Epithelial cell of esophagus (primary cell): ENCODE measurements at places on chromosomes 11 and 22.
A peak's percentile ranks its signal among the peaks of the same experiment; 100 is the strongest.

DNA sequence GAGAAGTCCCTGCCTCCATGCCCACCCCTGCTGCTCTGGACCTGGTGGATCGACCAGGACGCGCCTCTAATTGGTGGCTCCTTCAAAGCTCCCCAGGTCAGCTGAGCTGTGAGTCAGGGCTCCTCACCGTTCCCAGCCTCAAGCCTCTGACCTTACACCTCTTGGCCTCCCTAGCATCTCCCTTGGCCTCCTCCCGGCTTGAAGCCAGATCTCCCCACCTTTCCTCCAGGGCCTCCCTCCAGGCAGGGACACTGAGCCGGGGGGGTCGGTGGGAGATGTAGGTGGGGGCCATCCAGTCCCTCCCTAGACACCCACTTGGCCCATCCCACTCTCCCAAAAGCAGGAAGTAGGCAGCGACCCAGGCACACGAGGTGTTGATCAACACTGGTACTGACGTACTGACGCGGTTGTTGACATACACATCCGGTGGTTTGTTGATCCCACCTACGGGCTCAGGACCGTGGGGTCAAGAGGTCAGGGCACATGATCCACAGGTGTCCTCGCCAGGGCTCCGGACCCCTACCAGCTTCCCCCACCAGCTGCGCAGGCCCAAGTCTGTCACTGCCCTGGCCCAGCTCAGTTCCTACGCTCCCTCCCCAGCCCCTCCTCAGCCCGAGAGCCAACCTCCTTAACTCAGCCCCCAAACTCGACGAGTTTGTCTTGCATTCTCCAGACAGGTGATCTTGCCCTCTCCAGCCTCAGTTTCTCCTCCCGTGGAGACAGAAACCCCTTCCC lies 802 bp downstream of the ATG2A start:
- DNase-seq = peak; percentile 51

DNA sequence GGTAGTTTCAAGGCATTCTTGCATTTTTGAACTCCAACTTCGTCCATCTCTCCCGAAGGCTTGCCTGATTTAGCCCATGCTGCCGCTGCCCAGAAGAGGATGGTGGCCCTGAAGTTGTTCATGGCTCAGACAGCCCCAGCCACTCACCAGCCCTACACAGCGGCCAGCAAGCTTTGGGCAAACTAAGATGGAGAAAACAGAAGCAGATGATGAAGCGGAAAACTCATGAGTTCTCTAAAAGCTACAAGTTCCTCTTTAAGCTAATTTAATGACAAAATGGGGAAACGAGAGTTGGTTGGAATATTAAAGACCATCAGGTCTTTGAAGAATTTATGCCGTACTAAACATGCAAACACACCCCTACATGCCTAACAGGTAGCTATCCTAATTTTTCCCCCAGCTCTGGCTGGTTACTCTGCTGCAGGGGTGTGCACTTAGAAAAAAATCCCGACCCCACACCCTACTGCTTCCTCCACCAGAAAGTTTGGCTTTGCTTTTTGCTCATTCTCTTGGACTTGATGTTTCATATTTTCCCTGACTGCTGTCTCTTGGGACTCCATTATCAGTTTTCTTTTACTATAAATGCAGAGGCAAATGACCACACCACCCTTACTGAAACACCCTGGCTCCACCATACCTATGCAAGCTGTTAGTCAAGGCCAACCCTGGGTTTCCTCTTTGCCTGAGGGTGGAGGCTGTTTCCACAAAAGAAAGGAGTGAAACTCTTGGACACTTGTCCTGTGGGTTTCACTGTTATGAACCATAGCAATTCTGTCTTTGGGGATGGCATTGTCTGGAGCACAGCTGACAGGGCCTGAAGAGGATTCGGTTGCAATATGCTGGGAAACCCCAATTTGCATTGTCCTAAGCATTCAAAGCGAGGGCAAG lies at the start of gene MPEG1:
Gene MPEG1, minus strand, starts transcription at position 184 of the 888 bp plus-strand sequence. Its CDS starts 62 bp downstream, at position 122.
- no peak for DNase-seq

DNA sequence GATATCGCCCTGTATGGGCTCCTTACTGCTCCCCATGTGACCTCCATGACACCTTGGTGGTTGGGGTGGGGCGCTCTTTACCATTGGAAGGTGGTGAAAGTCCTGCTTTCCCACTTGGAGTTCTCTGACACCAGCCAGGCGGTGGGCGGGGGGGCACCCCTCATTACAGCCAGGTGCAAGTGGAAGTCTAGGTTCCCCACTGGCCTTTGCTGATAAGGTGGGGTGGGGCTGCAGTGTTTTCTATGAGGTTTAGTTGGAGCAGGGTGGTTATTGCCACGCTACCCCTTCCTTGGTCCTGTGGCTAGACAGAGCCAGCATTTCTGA lies 5.5 kb upstream of the SLC37A2 start:
- DNase-seq = no peak

DNA sequence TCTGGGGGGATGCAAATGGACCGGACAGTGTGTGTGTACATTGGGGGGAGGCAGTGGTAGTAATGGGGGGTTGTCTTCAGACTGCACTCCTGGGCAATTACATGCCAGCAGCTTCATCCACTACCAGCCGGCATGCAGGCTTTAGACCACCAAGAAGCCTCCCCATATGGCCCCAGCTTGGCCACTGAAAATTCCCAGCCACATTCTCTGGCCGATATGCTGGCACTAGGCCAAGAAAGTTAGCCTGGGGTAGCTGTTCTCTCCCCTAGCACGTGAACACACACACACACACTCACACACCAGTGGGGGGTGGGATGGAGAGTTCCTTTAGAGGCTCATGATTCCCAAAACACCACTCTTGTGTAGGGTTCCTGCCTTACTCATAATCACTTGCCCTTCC lies 3.6 kb upstream of the ROBO3 start:
- no peak for DNase-seq

- no peak for DNase-seq
Observed at GRCh38 chr11:70574725-70575347, 176.5 kb downstream of the CTTN start.

GRCh38 chr22:37148031-37148651 lies 1.6 kb downstream of the IL2RB start:
- DNase-seq = no peak

- no peak for DNase-seq
Observed at GRCh38 chr11:48108231-48109045, 108.2 kb upstream of the OR4B1 start.

- peak; percentile 84 for DNase-seq
Observed at GRCh38 chr22:27207907-27208306, 550.5 kb downstream of the MIAT start.

DNA sequence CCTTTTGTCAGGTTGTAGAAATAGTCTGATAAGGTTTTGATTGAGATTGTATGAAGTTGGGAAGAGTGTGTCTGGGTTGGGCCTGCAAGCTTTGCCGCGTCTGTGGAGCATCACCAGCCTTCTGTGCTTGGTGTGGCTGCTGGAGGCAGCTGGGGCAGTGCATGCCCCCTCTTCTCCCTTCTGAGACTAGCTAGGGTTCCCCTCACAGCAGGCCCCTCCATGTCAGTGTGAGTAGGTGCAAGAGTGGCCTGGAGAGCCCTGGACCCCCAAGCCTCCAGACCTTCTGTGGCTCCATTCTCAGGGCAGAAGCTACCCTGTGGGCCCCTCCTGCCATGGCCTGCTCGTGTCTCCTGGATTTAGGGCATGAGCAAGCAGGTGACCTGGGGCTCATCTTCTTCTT lies 914.2 kb downstream of the TBC1D22A start:
- DNase-seq = no peak

DNA sequence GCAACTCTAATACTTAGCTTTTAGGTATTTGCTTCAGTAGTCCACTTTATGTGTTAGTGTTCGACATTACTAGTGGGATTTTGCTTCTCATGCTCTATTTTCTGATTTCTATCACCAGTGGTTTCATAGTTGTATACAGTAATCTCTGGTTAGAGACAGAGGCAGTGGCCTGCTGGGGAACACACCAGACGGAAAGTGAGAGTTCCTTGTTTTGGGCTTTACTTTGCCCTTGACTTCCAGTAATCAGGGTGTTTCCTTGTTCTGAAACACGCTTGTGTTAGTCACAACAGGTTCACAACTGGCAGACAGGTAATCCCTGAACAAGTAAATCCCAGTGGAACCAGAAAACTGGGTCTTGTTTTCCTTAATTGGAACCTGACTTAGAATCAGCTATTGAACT lies 56.0 kb downstream of the PACS1 start:
- peak; percentile 88 for DNase-seq

DNA sequence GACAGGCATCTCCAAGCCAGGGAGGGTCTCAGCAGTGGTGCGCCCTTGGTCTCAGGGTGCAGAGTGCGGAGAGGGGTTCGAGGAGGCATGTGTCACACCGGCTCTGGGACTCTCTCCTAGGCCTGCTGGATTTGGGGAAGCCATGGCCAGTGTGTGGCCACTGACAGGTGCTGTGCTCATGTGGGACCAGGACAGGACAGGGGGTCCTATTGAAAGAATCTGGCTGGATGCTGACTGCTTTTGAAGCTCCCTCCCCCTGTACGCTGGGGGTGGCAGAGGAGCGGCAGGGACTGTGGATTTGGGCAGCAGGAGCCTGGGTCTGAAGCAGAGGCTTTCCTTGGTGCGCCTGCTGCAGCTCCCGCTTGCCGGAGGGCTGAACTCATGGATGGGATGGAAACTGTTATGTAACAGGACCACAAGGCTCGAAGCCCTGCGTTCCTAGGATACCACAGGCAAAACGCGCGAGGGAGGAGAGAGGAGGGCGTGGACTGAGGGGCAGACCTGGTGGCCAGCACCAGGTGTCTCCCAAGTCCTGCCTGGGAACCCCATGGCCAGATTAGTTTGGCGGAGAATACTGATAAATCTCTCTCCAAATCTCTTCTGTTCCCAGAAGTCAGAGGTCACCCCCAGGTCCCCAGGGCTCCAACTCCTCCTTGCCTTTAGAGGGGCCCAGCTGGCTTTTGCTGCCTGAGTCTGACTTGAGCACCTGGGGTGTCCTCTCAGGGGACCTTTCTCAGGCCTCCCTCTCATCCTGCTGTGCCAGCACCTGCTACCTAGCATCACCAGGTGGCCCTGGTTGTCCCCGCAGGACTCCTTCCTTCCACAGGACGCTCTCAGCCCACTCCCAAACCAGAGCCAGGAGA lies 13.8 kb upstream of the TEF start:
- DNase-seq = peak; percentile 28

- peak; percentile 53 for DNase-seq
Observed at GRCh38 chr22:23315341-23315917, 135.1 kb downstream of the BCR start.

DNA sequence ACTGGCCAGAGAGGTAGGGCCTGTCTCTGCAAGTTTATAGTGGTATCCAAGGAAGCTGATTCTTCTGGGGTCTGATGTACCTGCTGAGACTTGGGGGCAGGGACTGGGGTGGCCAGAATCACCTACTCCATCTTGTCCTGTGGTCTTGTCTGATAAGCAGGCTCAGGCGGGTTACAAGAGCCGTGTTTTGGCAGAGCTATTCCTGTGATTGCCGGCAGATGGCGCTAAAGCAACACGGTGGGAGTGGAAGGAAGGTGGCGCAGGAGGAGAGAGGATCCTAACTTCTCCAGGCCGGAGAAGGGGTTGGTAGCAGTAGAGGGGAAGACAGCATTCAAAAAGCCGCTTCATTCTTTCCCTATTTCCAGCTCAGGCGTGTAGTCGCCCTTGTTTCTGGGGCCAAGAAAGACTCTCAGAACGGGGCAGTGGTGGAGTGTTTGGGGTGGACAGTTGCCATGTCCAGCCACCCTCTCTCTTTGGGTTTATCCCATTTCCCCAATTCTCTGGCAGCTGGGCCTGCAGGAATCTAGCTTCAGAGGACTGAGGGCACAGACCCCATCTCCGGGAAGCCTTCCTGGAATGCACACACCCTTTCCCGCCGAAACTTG lies 15.1 kb downstream of the CHRM1 start:
- DNase-seq = peak; percentile 81

DNA sequence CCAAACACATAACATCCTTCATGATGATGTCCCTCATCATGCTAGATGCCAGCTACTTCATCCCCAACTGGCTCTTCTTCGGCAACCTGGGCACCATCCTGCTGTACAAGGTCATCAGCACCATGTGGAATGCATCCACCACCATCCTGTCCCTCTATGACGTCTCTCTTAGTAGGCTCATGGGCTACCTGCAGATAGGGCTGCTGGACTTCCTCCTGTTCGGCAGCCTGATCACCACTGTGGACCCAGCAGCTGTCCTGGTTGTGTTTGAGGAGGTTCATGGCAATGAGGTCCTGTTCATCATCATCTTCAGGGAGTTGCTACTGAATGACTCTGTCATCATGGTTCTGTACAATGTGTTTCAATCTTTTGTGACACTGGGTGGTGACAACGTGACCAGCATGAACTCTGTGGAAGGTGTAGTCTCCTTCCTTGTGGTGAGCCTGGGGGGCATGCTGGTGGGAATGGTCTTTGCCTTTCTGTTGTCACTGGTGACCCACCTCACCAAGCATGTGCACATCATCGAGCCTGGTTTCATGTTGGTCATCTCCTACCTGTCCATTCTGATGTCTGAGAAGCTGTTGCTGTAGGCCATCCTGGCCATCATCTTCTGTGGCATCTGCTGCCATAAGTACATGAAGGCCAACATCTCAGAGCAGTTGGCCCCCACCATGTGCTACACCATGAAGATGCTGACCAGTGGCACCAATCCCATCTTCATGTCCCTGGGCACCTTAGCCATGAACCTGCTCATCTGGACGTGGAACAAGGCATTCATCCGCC lies 120.7 kb upstream of the SERPIND1 start:
- no peak for DNase-seq

- no peak for DNase-seq
Observed at GRCh38 chr22:38314933-38315822, 2.1 kb downstream of the CSNK1E start.

DNA sequence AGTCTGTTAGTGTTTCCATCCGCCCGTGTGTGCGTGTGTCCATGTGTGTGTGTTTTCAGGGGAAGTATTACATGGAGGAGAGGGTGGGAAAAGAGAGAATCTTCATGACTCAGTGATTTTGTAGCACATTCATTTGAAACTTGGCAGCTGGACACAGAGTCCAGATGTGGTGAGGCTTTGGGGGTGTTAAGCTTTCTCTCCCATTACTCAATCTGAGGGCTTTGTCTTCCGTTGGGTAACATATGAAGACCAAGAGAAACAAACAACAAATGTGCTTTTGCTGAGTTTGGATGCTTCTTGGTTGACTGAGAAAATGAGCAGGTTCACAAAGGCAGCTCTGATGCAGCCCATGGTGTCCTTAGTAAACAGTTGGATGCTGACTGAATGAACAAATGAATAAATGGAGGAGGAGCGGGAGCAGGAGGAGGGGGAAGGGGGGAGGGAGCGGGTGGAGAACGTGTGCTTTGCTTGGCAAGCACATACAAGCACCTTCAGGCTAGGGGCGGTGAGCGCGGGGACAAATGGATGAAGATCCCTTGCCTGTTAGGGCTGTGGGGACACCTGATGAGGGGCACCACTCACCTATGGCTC lies 104.3 kb downstream of the ST3GAL4 start:
- no peak for DNase-seq
